ENCODE measurements at places on chromosomes 1 and 21. TPM values are rescaled to one million over a fixed set of nuclear protein-coding genes. Genes with fewer than 3 reads are reported as not detected.

Gene LY9
- not detected for total RNA-seq

Gene S100A12
- total RNA-seq = not detected

Gene AVPR1B
- not detected for total RNA-seq

Gene RAB25
- not detected for total RNA-seq

Gene MAN1C1
- total RNA-seq = 2.5 TPM

Gene HLX
- total RNA-seq = 4.3 TPM

Gene ZMYND12
- not detected for total RNA-seq

Gene FCGR3B
- total RNA-seq = not detected

Gene PCBP3
- 2.5 TPM for total RNA-seq

Gene TFAP2E
- total RNA-seq = under 0.01 TPM

Gene OR14K1
- total RNA-seq = not detected

Gene AMY1C
- not detected for total RNA-seq

Gene CELA2A
- not detected for total RNA-seq

Gene PPIH
- 36.1 TPM for total RNA-seq

Gene USP21
- total RNA-seq = 6.3 TPM

Gene VAMP3
- total RNA-seq = 354 TPM

Gene C1orf141
- not detected for total RNA-seq

Gene LAMC2
- total RNA-seq = 2.3 TPM

Gene ACADM
- 8.6 TPM for total RNA-seq

Gene GJA9
- not detected for total RNA-seq

Gene PAPPA2
- 0.18 TPM for total RNA-seq

Gene TSPEAR
- not detected for total RNA-seq

Gene HORMAD1
- not detected for total RNA-seq

Gene C1orf87
- total RNA-seq = not detected

Gene OLFML2B
- 0.56 TPM for total RNA-seq

Gene PYCR2
- 34.4 TPM for total RNA-seq

Gene KIAA1614
- total RNA-seq = 1.8 TPM

Gene WDR77
- 73.6 TPM for total RNA-seq

Gene ZNF697
- 14.4 TPM for total RNA-seq

Gene SLAMF7
- not detected for total RNA-seq

Gene ZBTB8B
- not detected for total RNA-seq

Gene CD160
- total RNA-seq = not detected

Gene BATF3
- total RNA-seq = 1.6 TPM

Gene SPATA21
- total RNA-seq = not detected

Gene FAM177B
- total RNA-seq = not detected

Gene SLC22A15
- total RNA-seq = under 0.01 TPM

Gene NFIA
- 2.2 TPM for total RNA-seq

Gene TMEM269
- not detected for total RNA-seq

Gene LIN28A
- not detected for total RNA-seq

Gene LRRC53
- not detected for total RNA-seq

Data from IMR-90 (cell line).